ENCODE measurements at places on chromosomes 7 and 10. TPM values are rescaled to one million over a fixed set of nuclear protein-coding genes. Genes with fewer than 3 reads are reported as not detected.

Gene ABCC2
- 138 TPM for total RNA-seq

Gene ZNF138
- total RNA-seq: 3.3 TPM

Gene AGK
- 27.8 TPM for total RNA-seq

Gene HHEX
- 13.3 TPM for total RNA-seq

Gene IKZF1
- not detected for total RNA-seq

Gene TMEM140
- total RNA-seq: 1.1 TPM

Gene SUN3
- not detected for total RNA-seq
